ENCODE measurements at places on chromosomes 6 and 20. TPM values are rescaled to one million over a fixed set of nuclear protein-coding genes. Genes with fewer than 3 reads are reported as not detected.

GRCh38 chr20:37941992-37942391, 39.1 kb downstream of the VSTM2L start:
- no peaks in the 10 kb centered on the region for H3K27me3 ChIP-seq
- DNase-seq = no peak
- H3K4me3 ChIP-seq = no peak overlapping the region
- H3K27ac ChIP-seq = no peak overlapping the region
- no peaks in the 10 kb centered on the region for H3K4me1 ChIP-seq

- no peaks in the 10 kb centered on the region for H3K36me3 ChIP-seq
- H3K4me3 ChIP-seq = no peak overlapping the region
- H3K27ac ChIP-seq = no peak overlapping the region
- H3K27me3 ChIP-seq = no peaks in the 10 kb centered on the region
- H3K4me1 ChIP-seq = no peaks in the 10 kb centered on the region
Observed at GRCh38 chr6:125910527-125910926, 46.0 kb upstream of the HINT3 start.

The ANGPT4 gene
- total RNA-seq = 0.04 TPM

DNA sequence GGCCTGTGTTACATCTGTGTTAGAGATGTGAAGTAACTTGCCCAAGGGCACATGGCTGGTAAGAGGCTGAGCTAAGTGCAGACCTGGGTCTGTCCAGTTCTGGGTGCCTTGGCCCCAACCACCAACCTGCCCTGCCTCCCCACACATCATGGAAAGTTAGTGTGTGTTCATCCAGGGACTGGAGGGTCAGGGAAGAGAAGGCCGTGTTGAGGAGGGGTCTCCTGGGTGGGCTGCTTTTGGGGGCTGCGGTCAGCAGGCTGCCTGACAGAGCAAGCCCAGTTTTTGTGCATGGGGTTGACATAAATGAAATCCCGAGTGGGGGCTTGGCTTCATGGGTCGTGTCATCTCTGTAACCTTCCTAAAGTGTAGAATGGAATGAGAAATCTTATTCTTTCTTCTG, 10.9 kb downstream of the PYGB start:
- H3K27ac ChIP-seq = no peak overlapping the region
- no peaks in the 10 kb centered on the region for H3K4me1 ChIP-seq
- no peaks in the 10 kb centered on the region for H3K27me3 ChIP-seq
- no peak overlapping the region for H3K4me3 ChIP-seq

DNA sequence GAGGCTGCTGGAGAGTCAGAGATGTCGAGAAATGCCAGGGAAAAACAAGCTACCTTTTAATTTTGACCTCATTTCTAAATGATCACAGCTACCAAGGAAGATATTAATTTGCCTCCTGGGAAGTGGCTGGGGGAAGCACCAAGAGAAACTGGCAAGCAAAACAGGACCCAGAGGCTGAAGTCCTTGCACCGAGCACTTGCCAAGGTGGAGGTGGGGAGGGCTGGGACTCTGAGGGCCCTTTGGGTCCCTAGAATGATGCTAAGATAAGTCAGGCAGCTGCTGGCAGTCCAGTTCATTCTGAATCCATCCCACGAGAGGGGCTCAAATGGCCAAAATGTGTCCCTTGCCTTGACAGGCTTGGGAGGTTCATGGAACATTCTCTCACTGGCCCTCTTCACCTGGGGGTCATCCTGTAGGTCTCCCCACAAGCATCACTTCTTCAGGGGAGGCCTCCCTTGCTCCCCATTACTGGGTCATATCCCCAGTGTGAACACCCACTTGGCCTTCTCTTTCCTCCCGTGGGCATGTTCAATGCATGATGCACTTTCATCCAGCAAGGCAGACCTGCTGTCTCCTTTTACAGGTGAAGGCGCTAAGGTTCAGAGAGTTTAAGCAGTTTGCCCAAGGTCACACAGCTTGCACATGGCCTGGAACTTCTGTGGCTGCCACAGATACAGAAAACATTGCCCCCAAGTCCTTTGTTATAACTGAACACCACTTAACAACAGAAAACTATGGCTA, 39.1 kb upstream of the BLCAP start:
- H3K27me3 ChIP-seq = no peaks in the 10 kb centered on the region
- DNase-seq = peak; percentile 12
- no peak overlapping the region for H3K27ac ChIP-seq
- H3K4me1 ChIP-seq = no peaks in the 10 kb centered on the region

DNA sequence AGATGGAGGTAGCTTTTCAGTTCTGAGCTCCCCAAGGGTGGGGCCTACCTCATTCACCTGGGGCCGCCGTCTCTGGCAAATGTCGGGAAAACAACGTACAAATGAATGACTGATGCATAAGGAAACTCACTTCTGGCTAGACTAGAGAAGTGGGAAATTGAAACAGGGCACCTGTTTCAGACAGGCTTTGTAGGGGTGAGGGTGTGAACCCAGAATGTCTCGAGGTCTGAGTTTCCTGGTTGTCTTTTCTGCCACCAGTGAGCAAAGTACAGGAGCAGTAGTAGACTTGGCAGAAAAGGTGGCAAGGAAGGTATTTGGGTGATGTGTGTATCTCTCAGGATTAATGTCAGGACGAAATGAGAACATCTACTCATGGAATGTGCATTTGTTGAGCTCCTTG, 308.5 kb downstream of the CLIC5 start:
- H3K4me3 ChIP-seq = no peak overlapping the region
- no peak overlapping the region for H3K27ac ChIP-seq
- H3K27me3 ChIP-seq = no peaks in the 10 kb centered on the region
- H3K36me3 ChIP-seq = no peaks in the 10 kb centered on the region
- no peaks in the 10 kb centered on the region for H3K4me1 ChIP-seq
- no peak for DNase-seq

DNA sequence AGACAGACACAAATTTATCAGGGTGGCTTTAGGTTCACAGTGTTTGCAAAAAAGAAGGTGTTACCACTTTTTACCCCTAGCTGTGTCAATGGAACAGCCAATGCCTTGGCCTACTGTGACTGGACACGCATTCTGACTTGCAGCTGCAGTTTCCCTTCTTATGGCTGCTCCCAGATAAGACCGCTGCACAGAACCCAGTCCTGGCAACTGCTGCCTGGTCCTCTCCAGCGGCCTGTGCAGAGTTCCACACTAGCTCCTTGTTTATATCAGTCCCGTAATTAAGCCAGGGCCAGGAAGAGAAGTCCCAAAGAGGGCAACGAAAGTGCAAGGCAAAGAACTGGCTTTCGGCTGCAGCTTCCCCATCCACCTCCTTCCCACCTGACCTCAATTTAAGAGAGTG, 283.0 kb downstream of the FOXC1 start:
- no peak for DNase-seq
- H3K27ac ChIP-seq = no peak overlapping the region
- H3K4me3 ChIP-seq = no peak overlapping the region
- no peaks in the 10 kb centered on the region for H3K36me3 ChIP-seq
- H3K4me1 ChIP-seq = no peaks in the 10 kb centered on the region

All from right lobe of liver (tissue), 6 donors.